ENCODE measurements at places on chromosomes 12 and 14.

- DNase-seq = no peak
Measured at GRCh38 chr14:72023128-72024042, 91.2 kb downstream of the RGS6 start.

DNA sequence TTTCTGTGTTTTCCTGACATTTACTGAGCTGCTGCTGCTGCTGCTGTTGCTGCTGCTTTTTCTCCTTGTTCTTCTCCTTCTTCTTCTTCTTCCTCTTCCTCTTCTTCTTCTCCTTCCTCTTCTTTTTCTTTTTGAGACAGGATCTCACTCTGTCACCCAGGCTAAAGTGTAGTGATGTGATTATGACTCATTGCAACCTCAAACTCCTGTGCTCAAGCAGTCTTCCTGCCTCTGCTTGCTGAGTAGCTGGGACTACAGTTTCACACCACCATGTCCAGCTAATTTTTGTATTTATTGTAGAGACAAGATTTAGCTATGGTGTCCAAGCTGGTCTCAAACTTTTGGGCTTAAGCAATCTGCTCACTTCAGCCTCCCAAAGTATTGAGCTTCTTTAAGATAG is 95.8 kb downstream of the TMTC3 start:
- DNase-seq = no peak

- DNase-seq = no peak
Measured at GRCh38 chr14:26528415-26529182, 69.2 kb downstream of the NOVA1 start.

DNA sequence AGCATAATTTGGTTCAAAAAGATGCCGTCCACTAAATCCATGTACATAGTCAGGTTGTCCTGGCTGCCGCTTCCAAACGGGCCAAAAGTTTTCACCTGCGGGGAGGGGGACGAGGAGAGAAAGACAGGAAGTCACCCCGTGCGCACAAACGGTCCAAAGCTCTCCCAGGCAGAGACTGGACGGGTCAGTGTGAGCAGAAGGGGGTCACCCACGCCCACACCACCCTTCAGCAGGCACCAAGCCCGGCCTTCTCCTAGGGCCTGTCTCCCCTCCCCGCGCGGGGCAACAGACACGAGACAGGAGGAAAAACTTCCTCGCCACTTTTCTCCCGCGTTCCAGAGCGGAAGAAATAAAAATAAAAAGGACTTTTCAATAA is 888 bp downstream of the CCDC88C start:
- DNase-seq = no peak

GRCh38 chr12:61781021-61781581 is 479.1 kb upstream of the USP15 start:
- no peak for DNase-seq

Data from cortex of kidney (tissue), 1 donor.